HFFc6 (cell line): ENCODE measurements at places on chromosomes 16 and 17.

GRCh38 chr16:49467540-49468372 lies 94.2 kb downstream of the C16orf78 start:
- DNase-seq: no peak

- no peak for DNase-seq
Observed at GRCh38 chr17:76441686-76442340, 11.1 kb downstream of the UBE2O start.

GRCh38 chr16:1019231-1020090 lies 37.9 kb downstream of the SOX8 start:
- DNase-seq: peak; percentile 69

DNA sequence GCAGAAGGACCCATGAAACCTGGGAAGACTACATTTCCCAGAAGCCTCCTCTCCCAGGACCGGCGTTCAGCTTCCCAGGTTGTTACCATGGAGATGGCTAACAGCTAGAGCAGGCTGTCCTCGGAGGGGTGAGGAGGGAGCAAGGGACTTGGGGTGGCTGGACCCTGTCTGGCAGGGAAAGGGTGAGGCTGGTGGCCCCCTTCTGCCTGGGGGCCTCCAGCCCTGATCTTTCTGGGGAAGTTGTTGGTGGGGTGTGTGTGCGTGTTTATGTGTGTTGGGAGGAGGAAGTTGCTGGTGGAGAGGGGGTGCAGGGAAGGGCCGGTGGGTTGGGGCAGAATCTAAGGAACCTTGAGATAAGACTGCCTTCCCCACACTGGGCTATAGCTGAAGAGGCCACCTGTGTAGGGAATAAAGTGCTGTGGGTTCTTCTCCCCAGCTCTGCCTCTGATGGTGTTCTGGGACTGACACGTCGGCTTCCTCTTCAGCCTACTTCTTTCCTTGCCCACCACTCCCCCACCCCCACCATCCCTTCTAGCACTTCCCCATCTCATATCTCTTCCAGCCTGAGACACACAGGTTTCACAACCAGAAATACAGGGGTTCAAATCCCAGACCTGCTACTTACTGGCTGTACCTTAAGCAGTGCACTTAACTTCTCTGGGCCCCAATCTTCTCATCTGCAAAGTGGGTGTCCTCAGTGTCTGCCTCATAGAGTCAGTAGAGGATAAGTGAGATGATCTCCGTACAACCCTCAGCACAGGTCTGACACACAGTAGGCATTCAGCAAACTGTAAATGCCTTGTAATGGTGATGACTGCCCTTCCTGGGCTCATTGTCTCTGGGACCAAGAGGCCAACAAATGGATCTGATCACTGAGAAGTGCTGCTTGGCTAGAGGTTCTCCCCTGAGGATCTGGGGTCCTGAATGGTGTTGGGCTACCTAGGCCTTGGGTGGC lies at the start of gene DRC7:
Gene DRC7, plus strand, starts transcription at position 82 of the 955 bp plus-strand sequence. CDS start 3,144 bp downstream, outside the sequence.
- DNase-seq: peak; percentile 24

DNA sequence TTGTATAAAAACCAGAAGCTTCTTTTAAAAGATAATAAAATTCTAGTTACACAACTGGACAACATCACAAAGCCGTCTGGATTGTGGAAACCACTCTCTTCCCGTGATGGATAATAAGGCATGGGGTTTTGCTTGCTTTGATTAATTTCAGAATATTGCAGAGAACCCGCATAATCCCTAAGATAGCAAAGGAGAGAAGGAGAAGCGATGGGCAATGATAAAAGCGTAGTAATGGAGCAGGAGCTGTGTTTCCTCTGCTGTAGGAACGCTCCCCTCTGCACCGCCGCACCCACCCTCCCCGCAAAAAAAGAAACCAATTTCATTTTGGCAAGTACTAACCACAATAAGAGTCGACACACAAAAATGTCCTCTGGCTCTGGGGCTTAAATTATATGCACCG lies 340.9 kb upstream of the PSMD7 start:
- no peak for DNase-seq

GRCh38 chr16:2883458-2883908 lies 468 bp downstream of the FLYWCH2 start:
- no peak for DNase-seq

DNA sequence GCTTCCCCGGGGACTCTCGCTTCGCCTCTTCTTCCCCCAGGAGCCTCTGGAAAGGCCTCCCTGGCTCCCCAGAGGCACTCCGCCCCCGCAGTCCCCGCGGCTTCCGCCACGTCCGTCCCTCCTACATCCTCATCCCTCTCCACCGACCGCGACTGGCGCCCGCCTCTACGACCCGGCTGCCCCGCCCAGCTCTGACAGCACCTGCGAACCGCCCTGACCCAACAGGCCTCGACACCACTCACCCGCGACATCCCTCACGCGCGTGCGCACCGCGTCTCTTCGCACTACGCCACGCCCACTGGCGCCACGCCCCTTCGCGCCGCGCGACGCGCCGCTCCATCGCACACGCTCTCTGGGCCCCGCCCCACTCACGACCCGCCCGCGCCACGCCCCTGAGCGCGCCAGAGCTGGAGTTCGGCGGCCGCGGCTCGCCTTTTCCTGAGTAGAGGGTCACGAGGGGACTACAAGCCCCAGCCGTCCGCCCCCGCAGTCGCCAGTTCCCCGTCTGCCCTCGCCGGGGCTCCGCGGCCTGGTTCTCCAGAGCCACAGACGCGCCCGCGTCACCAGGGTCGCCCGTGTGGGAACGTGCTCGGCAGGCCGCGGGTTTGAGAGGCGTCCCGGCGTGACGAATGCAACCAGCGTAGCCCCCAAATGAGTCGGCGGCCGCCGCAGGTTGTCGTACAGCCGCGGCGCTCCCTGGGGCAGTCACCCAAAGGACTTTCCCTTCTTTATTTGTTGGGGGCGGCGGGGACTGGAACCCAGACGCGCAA lies 56.2 kb upstream of the LRRC37A3 start:
- peak; percentile 95 for DNase-seq

- no peak for DNase-seq
Observed at GRCh38 chr16:78462288-78463208, 363.1 kb downstream of the WWOX start.

DNA sequence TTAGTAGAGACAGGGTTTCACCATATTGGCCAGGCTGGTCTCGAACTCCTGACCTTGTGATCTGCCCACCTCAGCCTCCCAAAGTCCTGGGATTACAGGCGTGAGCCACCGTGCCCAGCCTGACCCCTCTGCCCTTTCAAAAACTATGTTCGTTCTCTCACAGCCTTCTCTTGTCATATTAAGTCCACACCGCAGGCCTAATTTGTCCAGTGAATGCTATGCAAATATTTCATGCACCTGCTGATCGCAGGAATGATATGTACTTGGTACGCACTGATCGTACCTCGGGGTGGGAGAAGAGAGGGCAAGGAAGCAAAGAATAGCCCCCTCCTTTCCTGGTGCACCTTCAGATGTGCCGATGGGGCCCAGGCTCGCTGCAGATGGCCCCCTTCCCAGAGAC lies 3.0 kb upstream of the BIRC5 start:
- DNase-seq: no peak

DNA sequence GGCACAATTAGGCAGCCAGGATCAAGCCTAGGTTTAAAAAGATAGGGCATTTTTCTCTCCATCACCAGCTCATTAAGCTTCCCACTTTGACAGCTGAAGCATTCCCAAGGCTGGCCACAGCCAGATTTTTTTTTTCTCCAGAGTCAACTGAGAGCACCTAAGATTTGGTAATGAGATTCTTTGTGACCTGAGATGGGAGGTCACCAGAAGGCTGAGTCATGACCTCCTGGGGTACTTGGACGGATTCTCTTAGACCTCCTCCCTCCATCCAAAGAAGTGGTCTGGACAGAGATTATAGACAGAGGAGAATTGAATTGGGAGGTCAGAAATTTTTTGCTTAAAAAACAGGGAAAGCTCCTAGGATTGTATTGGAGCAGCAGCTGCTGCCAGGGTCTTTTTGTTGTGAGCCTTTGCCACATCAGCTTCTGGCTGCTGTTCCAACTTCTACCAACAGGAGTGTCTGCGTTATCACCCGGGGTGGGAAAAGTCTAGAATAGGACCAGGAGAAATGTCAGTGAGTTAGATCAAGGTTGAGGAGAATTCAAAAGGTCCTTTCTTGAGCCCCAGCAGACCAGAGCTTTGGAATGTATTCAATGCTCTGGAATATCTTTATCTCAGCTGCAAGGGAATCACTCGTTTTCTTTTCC lies 221.2 kb upstream of the N4BP1 start:
- DNase-seq: no peak

DNA sequence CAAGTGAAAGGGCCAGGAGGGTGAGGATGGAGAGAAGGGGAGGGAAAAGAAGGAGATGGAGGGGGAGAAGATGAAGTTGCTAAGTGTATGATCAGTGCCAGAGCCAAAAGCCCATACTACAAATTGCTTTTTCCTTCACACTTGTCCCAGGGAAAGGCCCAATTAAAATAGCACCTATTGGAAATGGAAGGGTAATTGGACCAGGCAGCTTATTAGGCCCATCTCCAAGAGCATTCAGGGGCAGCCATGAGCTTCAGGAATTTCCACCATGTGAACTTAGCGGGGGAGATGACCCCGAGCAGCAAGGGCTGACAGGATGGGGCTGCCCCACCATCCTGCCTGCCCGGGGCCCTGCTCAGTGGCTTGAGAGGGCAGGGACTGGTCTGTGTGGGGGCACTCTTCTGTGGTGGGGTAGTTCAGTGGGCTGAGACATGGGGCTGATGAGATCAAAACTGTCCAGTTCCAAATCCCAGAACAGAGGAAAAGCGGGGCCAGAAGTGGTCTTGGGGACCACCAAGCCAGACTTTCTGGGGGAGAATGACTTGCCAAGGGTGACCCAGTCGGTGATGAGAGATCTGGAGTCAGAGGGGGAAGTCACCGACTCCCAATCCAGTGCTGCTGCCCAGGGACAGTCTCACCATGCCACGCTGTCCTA lies 27.5 kb downstream of the GOSR2 start:
- DNase-seq: no peak

GRCh38 chr17:59338498-59338897 lies 7.0 kb downstream of the YPEL2 start:
- no peak for DNase-seq

DNA sequence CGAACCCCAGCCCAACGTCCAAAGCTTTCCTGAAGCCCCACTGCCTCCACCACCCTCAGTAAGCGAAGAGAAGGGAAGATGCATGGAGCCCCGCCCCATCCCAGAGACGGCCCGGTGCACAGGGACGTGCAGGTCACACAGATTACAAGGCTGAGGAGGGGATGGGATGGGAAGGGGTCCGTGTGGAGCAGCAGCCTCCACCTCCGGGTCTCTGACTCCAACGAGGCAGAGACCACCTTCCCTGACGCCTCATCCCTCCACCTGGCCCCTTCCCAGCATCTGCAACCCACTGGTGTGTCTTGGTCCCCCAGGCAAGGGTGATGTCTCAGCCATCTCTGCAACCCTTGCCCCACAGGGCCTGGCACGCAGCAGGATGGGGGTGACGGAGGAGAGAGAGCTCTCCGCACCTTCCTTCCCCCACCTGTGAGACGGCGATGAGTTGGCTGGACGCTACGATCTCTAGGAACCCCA lies 58.5 kb downstream of the TBC1D16 start:
- DNase-seq: no peak

DNA sequence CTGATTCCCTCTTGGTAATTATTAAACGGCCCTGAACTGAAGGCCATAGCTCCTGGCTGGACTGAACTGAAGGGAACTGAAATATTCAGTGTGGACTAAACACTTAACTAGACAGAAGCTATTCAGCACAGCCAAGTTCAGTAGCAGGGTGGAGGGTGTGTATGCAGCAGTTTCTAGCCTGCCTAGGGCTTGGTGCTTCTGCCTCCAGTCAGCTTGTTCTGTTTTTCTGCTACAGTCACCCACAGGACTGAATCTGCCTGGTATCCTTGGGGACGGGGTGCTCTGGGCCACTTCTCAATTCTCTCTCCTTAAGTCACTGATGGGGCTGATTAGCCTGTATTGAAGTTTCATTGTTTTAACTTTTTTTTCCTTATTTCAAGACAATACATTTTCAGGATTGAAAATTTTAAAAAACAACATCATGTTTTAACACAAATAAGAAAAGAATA lies 77.1 kb downstream of the WWP2 start:
- no peak for DNase-seq

DNA sequence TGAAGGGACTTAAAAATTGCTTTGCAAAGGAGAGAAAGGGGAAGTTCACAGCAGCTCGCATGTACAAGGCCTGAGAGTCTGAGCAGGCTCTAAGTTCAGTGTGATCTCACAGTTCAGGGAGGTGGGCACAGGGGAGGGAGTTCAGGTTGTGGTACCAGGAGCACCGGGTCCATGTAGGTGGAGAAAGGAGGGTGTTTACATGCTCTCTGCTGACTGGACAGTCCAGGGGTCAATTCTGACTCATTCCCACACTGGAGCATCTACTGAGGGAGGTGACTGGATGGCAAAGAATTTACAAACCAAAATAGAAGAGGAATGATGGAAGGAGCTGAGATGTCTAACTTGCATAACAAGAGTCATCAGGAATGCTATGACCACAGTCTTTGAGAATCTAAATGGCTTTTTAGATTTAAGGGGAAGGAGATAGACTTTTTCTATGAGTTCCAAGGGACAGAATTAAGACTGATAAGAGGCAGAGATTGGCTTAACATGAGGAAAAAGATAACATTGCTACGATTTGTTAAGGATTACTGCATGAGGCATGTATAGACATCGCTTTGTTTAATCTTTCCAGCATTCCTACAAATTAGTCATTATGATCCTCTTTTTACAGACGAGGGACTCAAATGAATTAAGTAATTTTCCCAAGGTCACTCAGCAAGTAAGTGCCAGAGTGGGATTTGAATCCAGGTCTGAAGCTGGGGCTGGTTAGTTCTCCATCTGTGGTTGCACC lies 29.9 kb downstream of the MIS12 start:
- peak; percentile 99 for DNase-seq

DNA sequence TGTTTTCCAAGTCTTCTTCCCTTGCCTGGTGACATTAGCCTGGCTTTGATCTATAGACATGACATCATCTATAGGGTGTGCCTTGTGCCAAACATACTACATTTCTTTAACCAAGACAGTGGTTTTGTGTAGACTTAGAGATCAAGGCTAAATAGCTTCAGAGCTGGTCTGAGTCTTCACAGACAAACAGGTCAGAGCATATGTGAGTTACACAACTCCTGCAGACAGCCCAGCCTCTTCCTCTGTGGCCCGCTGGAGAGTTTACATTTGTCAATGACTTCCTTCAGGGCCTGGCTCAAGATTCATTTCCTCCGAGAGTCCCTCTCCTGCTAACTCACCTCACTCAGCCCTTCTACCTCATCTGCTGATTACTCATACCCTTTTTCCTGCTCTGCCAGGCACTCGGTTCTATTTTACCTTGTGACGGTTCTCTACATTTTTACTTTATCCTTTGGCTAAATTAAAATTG lies 73.1 kb upstream of the TANC2 start:
- peak; percentile 69 for DNase-seq

- no peak for DNase-seq
Observed at GRCh38 chr16:52526830-52527229, 20.1 kb downstream of the TOX3 start.

DNA sequence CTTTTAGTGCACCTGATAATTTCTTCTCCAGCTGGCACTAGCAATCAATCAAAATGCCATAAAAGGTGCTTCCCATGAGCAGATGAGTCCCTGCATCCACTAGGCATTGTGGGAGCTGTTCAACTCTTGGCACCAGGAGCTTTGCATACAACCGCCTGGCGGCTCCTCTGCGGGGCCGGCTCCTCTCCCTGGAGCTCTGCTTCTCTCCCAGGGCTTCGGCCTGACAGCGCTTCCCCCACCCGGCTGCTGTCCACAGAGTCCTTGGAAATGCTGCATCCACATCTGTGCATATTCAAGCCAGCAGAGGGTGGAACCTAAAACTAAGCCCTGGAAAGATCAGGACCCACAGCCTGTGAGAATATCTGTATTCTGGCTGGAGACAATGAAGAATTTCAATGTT lies 62.9 kb downstream of the LMF1 start:
- no peak for DNase-seq

GRCh38 chr17:38705803-38706504 lies 881 bp downstream of the MLLT6 start:
- no peak for DNase-seq

- no peak for DNase-seq
Observed at GRCh38 chr16:84022644-84023043, 20.0 kb downstream of the SLC38A8 start.
